NCI-H1930 (cell line): ENCODE measurements at places on chromosomes 1 and 21.
A peak's percentile ranks its signal among the peaks of the same experiment; 100 is the strongest.

DNA sequence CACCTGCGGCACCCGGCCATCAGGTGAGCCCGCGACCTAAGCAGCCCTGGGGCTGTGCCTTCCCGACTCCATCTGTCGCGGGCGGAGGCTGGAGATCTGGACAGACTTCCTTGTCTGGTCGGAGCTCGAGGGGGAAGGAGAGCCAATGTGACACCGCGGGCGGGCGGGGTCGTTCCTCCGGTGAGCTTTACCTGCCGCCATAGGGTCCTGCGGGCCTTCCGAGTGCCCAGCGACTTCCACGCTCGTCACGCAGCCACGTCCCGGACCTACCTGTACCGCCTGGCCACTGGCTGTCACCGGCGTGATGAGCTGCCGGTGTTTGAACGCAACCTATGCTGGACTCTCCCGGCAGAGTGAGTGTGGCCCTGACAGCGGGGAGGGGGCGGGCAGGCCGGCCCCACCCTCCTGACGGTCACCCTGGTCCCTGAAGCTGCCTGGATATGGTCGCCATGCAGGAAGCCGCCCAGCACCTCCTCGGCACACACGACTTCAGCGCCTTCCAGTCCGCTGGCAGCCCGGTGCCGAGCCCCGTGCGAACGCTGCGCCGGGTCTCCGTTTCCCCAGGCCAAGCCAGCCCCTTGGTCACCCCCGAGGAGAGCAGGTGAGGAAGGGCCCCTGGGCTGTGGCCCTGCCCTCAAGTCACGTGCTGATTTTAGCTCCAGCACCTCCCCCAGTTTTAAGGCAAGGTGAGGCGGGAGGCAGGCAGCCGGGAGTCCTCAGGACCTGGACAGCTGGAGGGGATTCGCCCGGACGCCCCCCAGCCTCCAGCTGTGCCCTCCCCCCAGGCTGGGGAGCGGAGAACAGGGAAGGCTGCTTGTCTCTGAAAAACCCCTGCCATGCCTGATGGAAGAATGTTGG is 1.1 kb downstream of the PUSL1 start:
- no peak for DNase-seq

DNA sequence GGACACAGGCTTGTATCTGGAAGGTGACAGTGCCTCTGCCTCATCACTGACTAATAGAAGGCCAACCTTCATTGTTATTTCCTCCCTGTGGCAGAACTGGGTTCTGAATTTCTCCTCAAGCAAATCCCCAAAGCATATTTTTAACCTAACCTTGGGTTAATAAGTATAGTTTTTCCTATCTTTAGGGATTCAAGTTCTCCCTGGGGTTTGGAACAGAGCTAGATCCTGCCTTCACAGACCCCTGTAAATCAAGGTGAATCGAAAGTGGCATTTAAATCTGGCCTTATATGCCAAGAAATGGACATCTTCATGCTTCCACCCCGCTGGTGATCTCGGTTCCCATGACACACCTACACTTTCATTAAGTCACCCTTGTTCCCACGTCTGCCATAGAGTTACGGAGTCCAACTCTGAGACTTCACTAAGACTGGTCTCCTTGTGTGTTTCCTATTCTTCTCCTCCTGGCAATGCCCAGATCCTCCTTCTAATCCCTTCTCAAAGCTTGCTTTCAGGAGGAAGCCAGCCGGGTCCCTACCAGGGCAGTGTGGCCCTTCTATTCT is 4.3 kb upstream of the CHI3L2 start:
- no peak for DNase-seq

DNA sequence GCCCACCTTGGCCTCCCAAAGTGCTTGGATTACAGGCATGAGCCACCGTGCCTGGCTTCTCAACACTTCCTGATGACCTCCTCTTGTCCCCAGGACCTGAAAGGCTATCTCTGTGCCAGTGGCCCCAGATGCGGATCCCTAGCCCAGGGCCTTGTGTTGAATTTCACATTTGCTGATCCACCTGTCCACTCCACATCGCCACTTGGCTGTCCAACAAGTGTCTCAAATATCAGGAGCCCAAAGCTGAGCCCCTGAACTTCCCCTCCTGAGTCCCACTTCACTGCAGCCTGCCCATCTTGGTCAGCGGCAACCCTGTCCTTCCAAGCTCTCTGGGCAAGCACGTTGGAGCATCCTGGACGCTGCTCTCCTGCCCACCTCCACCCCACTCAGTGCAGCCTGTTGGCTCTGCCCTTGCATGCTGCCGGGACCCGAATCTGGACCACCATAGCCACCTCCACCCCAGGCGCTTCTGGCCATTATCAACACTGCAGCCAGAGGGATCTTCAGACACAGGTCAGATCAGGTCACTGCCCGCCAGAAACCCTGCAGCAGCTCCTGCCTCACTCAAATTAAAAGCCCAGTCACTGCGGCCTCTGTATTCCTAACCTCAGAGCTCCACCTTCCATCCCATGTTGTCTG is 352.5 kb upstream of the VAMP3 start:
- no peak for DNase-seq

DNA sequence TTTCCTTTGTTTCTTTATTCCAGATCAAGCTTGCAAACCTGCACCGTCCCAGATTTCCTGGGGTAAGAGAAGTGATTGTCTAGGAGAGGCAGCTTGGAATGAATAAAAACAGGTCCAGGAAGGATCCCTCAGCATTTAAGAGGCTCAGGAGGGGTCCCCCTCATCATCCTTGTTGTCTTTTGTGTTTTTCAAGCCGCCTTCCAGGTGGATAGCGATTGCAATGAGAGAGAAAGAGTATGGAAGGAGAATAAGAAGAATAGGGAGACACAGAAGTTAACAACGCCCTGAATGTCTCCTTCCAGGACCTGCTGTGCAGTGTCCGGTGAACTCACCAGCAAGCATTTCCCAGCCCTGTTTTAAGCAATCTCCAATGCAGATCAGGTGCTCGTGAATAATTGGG is 8.5 kb downstream of the ERG start:
- no peak for DNase-seq

DNA sequence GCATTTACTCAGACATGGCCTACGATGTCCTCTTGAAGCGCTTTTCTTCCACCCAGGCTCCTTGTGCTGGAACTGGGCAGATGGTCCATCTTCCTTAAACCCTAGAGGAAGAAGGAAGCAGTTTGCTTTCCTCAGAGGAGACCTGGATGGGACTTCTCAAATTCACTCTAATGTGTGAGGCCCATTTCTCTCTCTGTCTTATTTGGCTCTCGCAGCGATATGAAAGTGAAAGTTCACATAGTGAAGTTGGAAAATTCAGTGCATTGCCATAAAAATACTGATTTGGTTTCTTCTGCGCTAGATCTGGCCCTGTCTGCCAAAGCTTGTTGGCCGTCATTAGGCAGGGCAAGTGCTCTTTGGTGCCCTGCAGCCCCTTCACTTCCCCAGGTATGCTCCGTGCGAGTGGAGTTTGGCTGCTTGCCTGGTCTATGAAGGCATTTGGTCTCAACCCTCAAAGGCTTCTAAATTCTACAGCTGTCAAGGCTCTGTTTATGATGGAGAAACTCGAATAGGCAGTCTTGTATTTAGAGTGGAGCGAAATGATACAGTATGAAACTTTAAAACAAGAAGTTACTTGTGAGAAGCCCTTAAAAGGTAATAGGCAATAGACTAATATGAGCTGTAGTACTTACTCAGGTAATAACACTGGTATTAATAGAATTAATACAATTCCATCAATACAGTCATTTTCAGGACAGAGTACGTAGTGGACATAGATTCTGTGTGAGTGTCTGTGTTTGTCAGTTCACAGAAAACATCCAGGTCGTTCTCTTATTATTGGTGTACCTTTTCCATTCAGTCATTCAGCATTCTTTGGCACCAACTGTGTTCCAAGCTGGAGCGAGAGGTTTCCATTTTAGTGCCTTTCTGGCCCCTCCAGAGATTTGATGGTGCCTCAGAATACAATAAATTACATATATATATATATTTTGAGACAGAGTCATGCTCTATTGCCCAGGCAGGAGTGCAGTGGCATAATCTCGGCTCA is 20.5 kb downstream of the SZRD1 start:
- DNase-seq: no peak

GRCh38 chr1:192998536-192998935 is 60.6 kb downstream of the UCHL5 start:
- DNase-seq: no peak

GRCh38 chr1:32538887-32539583 is at the start of gene ZBTB8A:
TSS of gene ZBTB8A (plus strand) at chr1:32539427. CDS start at chr1:32592932, 53,505 bp downstream.
- DNase-seq: peak; percentile 40

- no peak for DNase-seq
Observed at GRCh38 chr1:10911490-10912166, 100.8 kb upstream of the TARDBP start.

DNA sequence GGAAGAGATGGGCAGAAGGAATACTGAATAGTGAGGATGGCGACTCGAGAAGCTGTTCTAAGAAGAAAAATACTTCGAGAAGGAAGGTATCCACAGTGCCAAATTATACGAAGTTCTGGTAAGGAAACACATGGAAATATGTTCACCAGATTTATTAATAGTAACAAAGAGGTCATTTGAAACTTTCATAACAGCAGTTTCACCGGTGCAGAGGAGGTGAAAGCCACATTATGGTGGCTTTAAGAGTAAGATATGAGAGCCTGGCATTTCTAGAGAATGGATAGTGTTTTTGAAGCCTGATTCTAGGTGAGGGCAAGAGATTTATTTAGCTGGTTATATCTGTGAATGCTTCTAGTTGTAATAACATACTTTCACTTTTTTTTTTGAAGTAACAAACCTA is 56.2 kb downstream of the DPYD start:
- DNase-seq: no peak

DNA sequence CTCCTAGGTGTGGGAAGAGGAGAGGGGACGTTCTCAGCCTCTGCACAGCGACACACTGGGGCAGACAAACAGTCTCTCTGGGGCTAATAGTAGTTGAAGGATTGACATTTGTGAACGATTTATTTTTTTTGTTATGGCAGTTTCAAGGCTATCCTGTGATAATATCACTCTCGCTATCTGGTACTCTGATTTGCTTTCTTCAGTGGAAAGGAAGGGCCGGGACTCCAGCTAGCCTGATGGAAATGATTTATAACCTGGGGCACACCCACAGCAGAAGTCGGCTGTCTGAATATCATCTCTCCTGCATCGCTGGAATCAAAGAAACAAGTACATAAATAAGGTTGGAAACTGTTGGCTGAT is 122.7 kb downstream of the KCNN3 start:
- no peak for DNase-seq

DNA sequence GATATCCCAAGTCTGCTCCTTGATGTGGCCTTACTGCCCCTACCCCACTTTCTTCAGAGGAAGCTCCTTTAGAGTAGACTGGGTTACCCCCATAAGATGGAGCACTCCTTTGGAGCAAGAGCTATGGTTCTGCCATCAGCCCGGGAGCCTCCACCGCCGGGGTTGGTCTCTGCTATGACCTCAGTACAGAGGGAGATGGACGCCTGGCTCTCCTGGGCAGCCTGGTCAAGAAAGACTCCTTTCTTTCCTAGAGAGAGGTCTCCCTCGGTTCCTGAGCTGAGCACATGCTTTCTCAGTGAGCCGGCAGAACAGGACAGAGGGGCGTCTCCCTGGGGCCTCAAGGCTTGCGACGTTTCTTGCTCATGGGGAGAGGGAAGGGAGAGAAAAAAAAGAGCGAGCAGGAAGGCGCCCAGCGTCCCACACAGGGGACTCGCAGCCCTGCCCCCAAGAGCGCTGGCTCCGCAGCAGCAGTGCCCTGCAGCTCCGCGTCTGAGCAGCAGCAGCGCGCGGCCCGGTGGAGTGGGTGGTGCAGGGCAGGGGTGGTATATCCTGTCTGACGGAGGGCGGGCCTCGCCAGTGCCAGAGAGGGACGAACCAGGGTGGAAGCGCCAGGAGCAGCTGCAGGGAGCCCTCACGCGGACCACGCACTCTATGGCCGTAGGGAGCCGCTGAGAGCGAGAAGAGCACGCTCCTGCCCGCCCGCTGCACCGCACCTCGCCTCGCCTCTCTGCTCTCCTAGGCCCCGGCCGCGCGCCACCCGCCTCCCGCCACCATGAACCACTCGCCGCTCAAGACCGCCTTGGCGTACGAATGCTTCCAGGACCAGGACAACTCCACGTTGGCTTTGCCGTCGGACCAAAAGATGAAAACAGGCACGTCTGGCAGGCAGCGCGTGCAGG is at the start of gene PKP1:
Gene PKP1, plus strand, starts transcription at position 576 of the 899 bp plus-strand sequence. Its CDS starts 197 bp downstream, at position 773.
- no peak for DNase-seq

DNA sequence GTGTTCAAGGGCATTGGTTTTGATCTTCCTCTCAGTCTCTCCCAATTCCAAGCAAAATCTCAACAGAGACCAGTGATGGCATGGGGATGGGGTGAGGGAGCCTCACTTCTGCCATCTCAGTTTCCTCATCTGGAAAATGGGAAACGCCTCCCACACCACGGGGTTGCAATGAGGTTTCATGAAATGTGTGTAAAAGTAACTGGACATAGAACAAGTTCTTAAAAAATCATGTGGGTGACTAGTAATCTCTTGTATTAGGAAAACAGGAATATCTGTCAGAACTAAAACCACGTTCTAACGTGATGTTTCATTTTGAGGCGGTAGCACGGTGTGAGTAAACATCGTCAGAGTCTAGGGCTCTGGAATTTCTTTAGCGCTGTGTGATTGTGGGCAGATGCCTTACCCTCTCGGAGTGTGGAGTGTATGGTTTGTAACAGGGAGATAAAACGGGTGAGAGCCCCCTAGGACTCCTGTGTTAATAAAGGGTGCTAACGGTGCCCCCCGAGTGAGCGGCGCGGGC is 55.5 kb upstream of the DNAJC6 start:
- DNase-seq: no peak

DNA sequence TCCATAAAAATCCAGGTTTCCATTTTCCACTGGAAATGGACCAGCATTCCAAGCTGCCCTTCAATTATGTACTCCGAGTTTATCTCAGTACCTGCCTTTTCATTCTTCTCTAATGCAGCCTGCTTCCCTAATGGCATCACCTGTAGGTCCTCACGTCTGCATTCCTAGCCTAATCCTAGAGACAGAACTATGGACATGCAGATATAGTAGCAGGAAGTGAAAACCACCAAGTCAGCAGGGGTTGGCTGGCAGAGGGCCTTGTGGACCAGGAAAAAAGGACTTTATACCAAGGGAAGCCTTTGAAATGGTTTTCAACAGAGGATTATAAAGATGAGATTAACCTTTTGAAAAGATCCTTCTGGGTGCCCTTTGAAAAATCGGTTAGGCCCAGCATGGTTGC is 135.7 kb upstream of the L1TD1 start:
- no peak for DNase-seq

DNA sequence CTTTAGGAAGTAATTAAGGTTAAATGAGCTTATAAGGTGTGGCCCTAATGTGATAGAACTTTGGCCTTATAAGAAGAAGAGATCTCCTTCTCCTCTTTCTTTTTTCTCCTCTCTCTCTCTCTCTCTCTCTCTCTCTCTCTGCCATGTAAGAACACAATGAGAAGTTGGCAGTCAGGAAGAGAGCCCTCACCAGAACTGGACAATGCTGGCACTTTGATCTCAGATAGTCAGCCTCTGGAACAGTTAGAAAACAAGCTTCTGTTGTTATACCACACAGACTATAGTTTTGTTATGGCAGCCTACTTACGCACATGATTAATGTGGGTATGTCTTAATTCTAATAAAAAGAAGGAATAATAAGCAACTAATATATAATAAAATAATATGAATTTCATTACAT is 444.2 kb upstream of the LRRC7 start:
- no peak for DNase-seq

DNA sequence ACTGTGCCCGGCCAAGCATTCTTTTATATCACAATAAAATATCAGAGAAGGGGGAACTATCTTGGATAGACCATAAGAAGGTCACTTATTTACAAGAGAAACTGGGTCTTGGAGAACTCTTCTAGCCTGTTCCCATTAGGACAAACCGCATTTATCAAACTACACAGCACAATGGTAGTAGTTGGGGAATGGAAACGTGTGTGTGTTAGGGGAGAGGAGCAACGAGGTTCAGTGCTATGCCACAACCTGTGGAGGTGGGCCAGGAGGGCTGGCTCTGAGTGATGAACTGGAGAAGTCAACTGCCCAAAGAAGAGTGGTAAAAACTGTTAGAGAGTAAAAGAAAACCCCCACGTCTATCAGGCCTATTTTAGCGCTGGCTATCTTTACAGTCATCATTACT is 1.6 kb downstream of the DONSON start:
- no peak for DNase-seq
